ENCODE measurements at places on chromosomes 7 and 10.

DNA sequence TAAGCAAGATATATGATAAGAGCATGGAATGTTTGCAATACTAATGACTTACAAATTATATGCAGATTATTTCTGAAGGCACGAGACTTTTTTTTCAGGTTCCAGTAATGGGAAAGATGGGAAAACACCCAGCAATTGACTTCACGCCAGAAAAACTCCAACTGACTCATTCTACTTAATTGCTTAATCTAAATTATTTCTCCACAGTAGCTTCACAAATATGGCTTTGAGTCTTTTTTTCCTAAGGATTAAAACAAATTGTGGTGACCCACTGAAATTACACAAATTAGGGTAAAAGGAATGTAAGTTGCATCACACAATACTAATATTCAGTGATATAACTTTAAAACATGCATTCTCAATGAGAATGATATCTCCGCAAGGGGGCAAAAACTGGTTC is 138.7 kb downstream of the GNAI1 start:
- H3K27ac ChIP-seq: no peak overlapping the region
- no peaks in the 10 kb centered on the region for H3K27me3 ChIP-seq
- no peak for DNase-seq

DNA sequence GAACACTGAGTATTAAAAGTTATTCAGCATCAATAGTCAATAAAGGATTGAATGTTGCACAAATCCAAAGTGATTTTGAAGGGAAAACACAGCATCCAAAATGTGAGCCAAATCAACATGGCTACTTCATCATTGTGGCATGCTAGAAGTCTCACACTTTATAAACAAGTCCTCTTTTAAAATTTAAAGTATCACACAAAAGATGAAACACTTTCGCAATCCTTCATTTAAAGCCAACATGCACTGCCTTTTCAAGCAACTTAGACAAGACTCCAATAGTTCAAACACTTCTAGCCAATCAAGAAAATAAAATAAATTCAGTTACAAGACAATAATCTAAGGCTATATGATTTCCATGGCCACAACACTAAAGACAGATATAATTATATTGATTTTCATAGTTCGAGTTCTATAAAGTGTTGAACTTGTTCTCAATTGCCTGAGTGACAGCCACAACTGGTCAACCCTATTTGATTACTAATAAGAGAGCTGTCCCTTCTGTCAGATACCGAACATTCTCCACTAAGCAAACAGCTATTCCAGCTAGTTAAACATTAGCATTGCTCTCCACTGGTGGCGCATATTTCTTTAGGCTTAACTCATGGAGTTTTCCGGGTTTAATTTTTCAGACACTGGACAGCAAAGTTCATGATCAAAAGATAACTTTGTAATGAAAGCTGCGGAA is 8.3 kb downstream of the EBF3 start:
- peaks cover 81% of the 10 kb centered on the region for H3K27me3 ChIP-seq
- no peak overlapping the region for H3K4me3 ChIP-seq

- no peak overlapping the region for H3K4me3 ChIP-seq
- no peak for DNase-seq
- H3K36me3 ChIP-seq: no peaks in the 10 kb centered on the region
- no peak overlapping the region for H3K27ac ChIP-seq
- no peaks in the 10 kb centered on the region for H3K4me1 ChIP-seq
Measured at GRCh38 chr10:72653383-72654096, 27.7 kb upstream of the MICU1 start.

DNA sequence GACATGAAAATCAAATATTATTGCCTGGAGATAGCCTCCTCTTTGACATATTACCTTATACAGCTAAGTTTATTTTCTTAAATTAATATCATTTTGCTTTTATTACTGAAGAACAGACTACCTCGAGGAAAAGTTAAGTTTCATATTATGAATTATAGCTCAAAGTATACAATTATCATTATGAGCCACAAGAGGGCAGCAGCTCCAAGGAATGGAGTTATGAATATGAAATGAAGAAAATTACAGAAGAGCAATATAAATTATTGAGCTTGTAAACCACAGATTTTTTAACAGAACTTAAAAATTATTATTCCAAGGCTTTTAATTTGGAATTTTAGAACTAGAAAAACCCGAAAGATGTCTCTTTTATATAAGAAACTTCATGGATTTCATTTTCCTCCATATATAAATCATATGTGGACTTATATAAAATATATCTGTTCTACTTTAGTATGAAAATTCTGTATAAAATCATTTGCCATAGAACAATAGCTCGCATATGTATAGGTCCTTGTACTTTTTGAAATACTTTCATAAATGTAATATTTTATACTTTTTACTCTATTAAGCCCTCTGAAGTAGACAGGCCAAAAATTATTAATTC is 40.1 kb downstream of the IQUB start:
- H3K27me3 ChIP-seq: peaks cover 43% of the 10 kb centered on the region
- no peaks in the 10 kb centered on the region for H3K36me3 ChIP-seq
- H3K4me3 ChIP-seq: no peak overlapping the region
- DNase-seq: peak; percentile 13

DNA sequence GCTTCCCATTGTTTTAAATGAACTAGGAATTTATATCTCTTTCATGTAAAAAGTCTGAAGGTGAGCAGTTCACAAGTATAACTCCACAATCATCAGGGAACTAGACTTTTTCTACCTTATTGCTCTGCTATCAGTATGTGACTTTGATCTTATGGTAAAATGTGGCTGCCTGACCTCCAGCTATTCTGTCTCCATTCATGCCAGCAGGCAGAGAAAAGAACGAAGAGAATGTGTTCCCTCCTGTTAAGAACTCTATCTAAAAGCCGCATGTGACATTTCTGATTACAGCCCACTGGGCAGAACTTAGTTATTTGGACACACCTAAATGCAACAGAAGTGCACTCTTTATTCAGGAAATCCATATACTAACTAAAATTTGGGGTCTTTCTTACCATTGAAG is 102.8 kb upstream of the MBL2 start:
- DNase-seq: no peak
- H3K36me3 ChIP-seq: no peaks in the 10 kb centered on the region
- H3K4me3 ChIP-seq: no peak overlapping the region
- H3K27me3 ChIP-seq: no peaks in the 10 kb centered on the region

DNA sequence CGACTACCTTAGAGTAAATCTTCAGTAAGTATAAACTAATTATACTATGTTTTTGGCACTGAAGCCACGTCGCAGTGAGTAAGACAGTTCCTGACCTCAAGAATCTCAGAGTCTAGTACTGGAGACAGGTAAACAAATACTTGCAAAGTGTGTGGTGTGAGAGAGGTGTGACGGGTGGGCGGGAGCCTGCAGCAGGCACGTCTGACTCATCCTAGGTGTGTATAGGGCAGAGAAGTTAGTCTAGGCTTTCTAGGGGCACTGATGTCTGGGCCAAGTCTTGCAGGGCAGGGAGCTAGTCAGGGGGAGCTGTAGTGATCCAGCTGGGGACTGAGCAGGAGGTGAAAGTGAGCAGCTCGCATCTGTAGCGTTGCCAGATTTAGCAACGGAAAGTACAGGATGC is 35.9 kb upstream of the SFTPD start:
- no peaks in the 10 kb centered on the region for H3K36me3 ChIP-seq
- no peak for DNase-seq
- peaks cover 4% of the 10 kb centered on the region for H3K4me1 ChIP-seq

- H3K27me3 ChIP-seq: no peaks in the 10 kb centered on the region
- H3K4me3 ChIP-seq: peak overlapping the region; percentile 98
- peak overlapping the region; percentile 86 for H3K27ac ChIP-seq
Measured at GRCh38 chr10:69318867-69319727, 40.8 kb downstream of the HK1 start.

- peak overlapping the region; percentile 97 for H3K4me3 ChIP-seq
- no peaks in the 10 kb centered on the region for H3K27me3 ChIP-seq
- peaks cover 60% of the 10 kb centered on the region for H3K4me1 ChIP-seq
- H3K27ac ChIP-seq: peak overlapping the region; percentile 96
- peaks cover 35% of the 10 kb centered on the region for H3K36me3 ChIP-seq
Measured at GRCh38 chr10:102644646-102645387, 538 bp downstream of the TRIM8 start.

DNA sequence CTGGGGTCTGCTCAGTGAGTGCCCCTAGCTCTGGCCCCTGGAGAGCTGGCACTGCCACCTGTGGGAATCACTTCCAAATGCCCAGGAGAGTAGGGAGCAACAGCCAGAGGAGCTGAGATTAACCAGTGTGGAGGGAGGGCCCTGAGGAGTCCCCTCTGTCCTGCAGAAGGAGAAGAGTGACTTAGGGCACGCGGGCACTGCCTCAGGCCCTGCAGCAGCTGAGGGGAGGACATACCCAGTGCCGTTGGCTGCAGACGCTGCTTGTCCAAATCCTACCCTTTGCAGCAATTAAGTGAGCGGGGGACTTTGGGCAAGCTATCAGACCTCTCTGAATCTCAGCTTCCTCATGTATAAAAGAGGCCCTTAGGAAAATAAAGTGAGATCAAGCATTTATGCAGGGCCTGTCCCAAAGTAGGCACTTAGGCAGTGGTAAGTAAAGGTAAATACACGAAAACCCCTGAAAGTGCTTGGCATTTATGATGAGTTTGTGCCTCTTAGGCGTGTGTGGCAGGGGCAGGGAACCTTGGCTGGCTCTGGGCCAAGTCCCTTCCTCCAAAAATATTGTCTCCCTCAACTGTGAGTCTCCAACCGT is 16.9 kb downstream of the PRF1 start:
- H3K27ac ChIP-seq: no peak overlapping the region
- H3K4me1 ChIP-seq: peaks cover 28% of the 10 kb centered on the region
- H3K27me3 ChIP-seq: no peaks in the 10 kb centered on the region
- H3K36me3 ChIP-seq: peaks cover 4% of the 10 kb centered on the region

- no peaks in the 10 kb centered on the region for H3K36me3 ChIP-seq
- H3K27ac ChIP-seq: no peak overlapping the region
- H3K27me3 ChIP-seq: peaks cover 66% of the 10 kb centered on the region
- H3K4me1 ChIP-seq: no peaks in the 10 kb centered on the region
Measured at GRCh38 chr7:143015084-143015483, 11.8 kb downstream of the OR9A2 start.

DNA sequence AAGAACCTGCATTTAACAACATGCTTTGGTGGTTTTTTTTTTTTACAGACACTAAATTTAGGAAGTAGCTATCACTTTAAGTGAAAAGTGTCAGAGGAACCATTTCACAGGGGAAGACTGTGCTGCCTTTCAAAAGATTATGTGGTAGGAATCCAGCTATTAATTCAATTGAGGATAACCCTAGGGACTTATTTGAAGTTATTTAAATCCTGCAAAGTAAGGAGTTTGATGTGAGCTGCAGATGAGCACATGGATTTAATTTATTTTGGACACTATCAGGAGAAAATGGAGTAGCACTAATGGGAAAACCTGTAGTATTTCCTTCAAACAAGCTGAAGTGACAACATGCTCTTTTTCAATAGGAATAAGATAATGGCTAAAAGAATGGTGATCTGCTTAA is 419.8 kb downstream of the ANKRD7 start:
- no peak for DNase-seq
- no peak overlapping the region for H3K27ac ChIP-seq
- no peaks in the 10 kb centered on the region for H3K36me3 ChIP-seq
- no peaks in the 10 kb centered on the region for H3K4me1 ChIP-seq

DNA sequence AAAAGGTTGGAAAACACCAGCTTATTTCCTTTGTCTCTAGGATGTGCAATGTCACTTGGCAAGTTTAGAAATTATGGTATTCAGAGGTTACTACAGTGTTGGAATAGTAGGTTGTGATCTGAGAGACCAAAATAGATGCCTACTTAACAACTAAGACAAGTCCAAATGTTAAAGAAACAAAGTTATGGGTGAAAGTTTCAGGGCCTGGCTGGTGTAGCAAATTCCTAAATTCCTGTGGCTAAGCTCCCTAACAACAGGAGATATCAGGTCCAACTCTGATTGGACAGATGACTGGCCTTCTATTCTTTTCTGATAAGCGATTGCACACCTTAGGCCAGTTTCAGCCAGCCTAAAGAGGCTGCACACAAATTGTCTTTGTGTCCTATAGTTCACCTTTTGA is 873.5 kb downstream of the REEP3 start:
- no peak overlapping the region for H3K4me3 ChIP-seq
- no peak for DNase-seq
- no peaks in the 10 kb centered on the region for H3K4me1 ChIP-seq
- no peaks in the 10 kb centered on the region for H3K36me3 ChIP-seq
- H3K27me3 ChIP-seq: no peaks in the 10 kb centered on the region

GRCh38 chr7:18345641-18346234 is 149.8 kb upstream of the HDAC9 start:
- H3K27ac ChIP-seq: no peak overlapping the region
- H3K4me3 ChIP-seq: no peak overlapping the region

DNA sequence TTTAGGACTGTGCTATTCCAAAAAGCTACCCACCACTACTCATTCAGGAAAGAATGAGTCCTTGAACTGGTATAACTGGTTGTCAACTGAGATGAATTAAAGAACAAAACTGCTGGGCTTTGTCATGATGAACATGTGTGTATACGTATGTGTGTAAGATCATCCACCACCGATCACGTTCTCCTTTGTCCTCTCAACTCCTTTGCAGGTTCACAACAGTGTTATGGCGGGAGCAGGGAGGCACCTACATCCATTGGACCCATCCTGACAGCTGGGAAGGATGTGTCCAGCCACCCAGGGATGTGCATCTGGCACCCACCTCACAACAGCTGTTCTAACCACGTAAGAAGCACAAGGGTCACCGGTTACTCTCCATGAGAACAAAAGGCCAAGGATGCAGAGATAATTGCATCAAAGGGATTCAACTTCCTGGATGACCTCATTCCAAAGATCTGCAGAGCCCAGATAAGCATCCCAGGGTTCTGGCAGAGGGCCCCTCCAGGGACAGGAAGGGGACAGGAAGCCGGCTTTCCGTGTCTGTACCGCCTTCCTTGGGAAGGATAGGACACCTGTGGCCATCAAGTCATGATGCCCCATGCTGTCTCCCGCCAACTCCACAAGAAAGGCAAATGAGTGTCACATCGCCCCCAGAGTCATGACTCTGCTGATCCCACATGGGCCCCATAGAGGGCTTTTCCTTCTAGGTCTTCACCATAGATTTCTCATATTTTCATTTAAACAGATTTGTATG is 66.1 kb downstream of the STEAP1B start:
- no peak overlapping the region for H3K4me3 ChIP-seq
- no peak overlapping the region for H3K27ac ChIP-seq
- H3K4me1 ChIP-seq: no peaks in the 10 kb centered on the region
- H3K27me3 ChIP-seq: peaks cover 14% of the 10 kb centered on the region
- DNase-seq: no peak

DNA sequence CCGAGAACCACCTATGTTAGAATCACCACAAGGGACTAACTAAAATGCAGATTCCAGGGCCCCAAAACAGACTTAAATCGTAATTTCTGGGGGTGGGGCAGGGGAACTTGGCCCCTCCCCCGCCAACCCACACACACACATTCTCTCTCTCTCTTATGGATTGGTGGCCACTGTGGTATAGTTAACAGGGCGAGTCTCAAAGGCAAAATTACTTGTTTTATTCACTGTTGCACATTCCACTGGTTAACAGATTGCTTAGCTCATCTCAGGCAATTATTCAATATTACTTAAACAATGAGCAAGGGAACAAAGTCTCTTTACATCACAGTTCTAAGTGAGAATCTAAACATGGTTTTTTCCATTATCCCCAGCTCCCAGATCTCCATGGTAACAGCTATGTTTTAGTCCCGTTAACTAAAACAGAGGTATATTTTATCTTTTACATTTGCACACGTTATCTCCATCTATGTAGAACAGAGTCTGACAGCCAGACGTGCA is 38.5 kb downstream of the IGF2BP3 start:
- H3K4me1 ChIP-seq: no peaks in the 10 kb centered on the region
- DNase-seq: no peak
- peaks cover 61% of the 10 kb centered on the region for H3K27me3 ChIP-seq
- no peak overlapping the region for H3K27ac ChIP-seq
- peaks cover 1% of the 10 kb centered on the region for H3K36me3 ChIP-seq
- no peak overlapping the region for H3K4me3 ChIP-seq

- H3K27me3 ChIP-seq: no peaks in the 10 kb centered on the region
- no peak overlapping the region for H3K27ac ChIP-seq
- no peak overlapping the region for H3K4me3 ChIP-seq
- H3K4me1 ChIP-seq: no peaks in the 10 kb centered on the region
- H3K36me3 ChIP-seq: no peaks in the 10 kb centered on the region
- no peak for DNase-seq
Measured at GRCh38 chr10:114012650-114013049, 31.0 kb upstream of the ADRB1 start.
